ENCODE measurements at places on chromosomes 5 and 9. TPM values are rescaled to one million over a fixed set of nuclear protein-coding genes. Genes with fewer than 3 reads are reported as not detected.

The FOXI1 gene
- total RNA-seq, result not detected

The GADD45G gene
- 2.1 TPM for total RNA-seq

The PTAR1 gene
- 45.9 TPM for total RNA-seq

The CCNI2 gene
- not detected for total RNA-seq

The ADAMTS6 gene
- 2.6 TPM for total RNA-seq

The PCDHGA3 gene
- total RNA-seq, result 2.1 TPM

The SGTB gene
- 4.2 TPM for total RNA-seq

The TMC1 gene
- 0.52 TPM for total RNA-seq

The ADRB2 gene
- 3.1 TPM for total RNA-seq

The IFNK gene
- not detected for total RNA-seq

The PHF24 gene
- under 0.01 TPM for total RNA-seq

The CCDC187 gene
- under 0.01 TPM for total RNA-seq

The PRR16 gene
- 4.7 TPM for total RNA-seq

The ANKRD31 gene
- total RNA-seq, result under 0.01 TPM

The SLC6A7 gene
- not detected for total RNA-seq

The CXCL14 gene
- 19.8 TPM for total RNA-seq

Measured in skeletal muscle tissue (tissue), 5 donors.